Lung microvascular endothelial cell (primary cell): ENCODE measurements at places on chromosomes 1 and 21.

DNA sequence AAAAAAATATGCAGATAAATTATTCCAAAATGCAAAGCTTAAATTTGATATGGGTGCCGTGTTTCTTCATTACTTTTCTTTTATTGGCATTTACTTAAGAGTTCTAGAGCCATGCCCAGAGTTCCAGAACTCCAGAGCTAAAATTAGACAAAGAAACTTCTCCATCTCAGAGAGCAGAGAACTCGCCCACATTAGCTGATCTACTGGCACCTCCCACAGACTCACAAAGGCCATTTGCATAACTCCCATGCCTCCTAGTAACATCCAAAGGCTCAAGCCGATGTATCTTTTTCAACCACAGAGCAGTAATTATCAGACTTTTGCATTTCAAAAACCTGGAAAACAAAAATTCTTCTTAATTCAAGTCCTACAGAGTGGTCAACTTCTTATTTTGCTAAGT is 323.8 kb upstream of the ST6GALNAC5 start:
- no peak for DNase-seq

GRCh38 chr1:183551924-183552323 is 38.3 kb downstream of the NCF2 start:
- no peak for DNase-seq

DNA sequence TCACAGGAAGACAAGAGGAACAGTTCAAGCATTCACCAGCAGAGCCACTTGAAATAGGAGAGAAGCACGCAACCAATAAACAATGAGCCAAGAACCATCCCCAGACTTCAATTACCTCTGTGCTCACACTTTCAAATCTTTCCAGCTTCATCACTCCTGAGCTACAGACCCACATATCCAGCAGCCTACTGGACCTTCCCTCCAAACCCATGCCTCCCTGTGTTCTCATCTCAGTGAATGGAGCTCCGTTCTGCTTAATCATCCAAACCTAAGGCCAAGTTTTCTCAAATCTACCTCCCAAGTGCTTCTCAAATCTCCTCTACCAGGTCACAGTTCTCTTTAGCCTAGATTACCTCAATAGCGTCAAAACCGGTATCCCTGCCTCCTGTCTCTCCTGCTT is 3.7 kb downstream of the PEF1 start:
- peak; percentile 15 for DNase-seq

- no peak for DNase-seq
These were observed 55.4 kb upstream of the KIF26B start for GRCh38 chr1:245099401-245099800.

- DNase-seq, result peak; percentile 41
These were observed 57.3 kb downstream of the OBSCN start for GRCh38 chr1:228265167-228265566.

DNA sequence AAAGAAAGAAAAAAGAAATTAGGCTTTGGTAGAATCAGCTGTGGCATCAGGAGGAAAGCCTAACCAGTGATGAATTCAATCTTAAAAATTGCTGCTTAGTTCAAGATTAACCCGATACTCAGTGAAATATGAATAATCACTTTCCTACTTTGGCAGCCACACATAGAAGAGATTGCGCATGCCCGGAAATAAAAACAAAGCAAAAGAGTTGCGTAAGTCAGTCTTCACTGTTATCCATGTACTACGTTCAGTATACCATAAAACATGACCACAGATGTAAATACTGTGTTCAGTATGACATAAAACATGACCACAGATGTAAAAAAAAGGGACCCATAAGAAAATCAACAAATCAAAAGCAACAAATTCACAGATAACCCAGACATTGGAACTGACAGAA is 19.2 kb downstream of the CD1D start:
- no peak for DNase-seq

DNA sequence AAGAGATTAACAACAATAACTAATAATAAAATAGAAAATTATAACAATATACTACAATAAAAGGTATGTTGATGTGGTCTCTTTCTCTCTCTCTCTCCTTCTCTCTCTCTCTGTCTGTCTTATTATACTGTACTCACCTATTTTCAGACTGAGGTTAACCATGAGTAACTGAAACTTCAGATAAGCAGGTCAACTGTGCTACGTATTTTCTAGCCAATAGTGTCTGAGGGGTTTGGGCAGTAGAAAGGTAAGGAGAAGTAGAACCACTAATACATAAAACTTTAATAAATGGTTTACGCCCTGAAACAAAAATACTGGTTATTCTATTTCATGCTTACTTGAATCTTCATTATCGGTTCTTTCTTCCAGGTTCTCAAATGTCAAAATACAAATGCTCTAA is 71.0 kb upstream of the LRRC53 start:
- no peak for DNase-seq

DNA sequence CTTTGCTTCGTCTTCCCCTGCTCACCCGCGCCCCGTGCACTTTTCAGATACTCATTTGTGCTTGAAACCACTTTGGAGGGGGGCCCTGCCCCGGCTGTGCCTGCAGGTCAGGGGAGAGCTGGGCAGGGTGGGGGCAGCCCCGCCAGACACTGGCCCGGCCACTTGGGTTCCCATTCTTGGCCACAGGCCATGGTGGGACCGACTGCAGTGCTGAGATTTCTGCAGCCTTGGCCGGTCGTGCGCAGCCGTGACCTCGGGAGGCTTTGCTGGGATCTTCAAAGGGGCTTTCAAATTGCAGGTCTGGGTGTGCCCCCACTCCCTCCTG is 54.5 kb upstream of the TTC34 start:
- DNase-seq, result no peak

DNA sequence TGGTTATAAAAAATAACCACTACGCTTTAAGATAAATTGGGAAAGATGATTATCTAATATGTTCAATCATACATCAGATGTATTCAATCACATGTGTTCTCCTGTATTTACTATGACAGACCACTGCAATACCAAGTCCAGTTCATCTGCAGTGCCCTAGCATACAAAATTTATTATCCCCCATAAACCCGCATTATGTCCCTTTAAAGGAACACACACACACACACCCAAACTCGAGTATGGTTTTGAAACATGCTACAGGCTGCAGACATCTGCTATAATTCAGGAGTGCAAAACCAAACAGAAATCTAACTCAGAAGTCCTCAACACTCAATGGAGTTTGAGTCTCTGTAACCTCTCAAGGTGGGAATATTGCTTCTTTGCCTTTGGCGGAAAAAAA is 14.9 kb downstream of the ODF2L start:
- DNase-seq, result peak; percentile 33

- peak; percentile 56 for DNase-seq
These were observed 85.1 kb downstream of the JAK1 start for GRCh38 chr1:64881281-64881680.

GRCh38 chr1:179448437-179449149 is 82.8 kb downstream of the AXDND1 start:
- no peak for DNase-seq

DNA sequence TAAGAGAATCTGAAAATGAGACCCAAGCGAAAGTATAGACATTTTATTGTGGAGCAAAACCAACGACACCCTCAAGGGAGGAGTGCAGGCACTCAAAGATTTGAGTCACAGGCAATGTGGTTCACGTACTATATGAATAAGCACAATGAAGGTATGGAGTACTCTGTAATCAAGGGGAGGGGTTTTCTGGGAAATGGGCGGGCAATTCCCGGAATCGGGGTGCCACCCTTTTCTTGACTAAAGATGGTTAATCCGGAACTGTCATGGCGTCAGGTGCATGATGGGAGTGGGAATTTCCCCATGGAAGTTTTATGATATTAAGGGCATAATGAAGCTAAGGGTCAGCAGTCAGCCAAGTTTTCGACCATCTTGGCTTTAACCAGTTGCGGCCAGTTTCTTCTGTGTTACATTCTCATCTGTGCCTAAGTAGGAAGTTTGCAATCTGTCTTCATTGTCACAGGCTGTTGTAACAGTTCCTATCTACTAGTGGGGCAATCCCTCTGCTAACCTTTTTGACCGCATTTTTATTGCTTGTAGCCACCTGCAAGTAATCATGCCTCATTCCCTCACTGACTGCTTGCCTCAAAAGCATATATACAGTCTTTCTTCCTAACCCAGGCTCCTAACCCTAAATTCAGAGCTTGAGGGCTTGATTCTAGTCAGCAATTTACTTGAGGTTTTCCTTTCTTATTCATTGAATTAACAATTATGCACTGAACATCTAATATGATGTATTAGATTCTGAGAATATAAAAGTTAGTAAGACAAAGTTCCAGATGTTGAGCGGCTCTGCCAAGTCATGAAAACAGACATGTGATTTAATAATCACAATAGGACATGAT is 775 bp upstream of the AIM2 start:
- DNase-seq, result no peak

- DNase-seq, result no peak
These were observed 137.8 kb downstream of the NUF2 start for GRCh38 chr1:163459539-163459938.

GRCh38 chr1:55741516-55741915 is 526.4 kb upstream of the USP24 start:
- no peak for DNase-seq

GRCh38 chr1:20234788-20235535 is 48.6 kb upstream of the PLA2G2C start:
- DNase-seq, result no peak

- no peak for DNase-seq
These were observed 1.1 kb downstream of the CCDC17 start for GRCh38 chr1:45622524-45623394.
